ENCODE measurements at places on chromosomes 12 and 14. TPM values are rescaled to one million over a fixed set of nuclear protein-coding genes. Genes with fewer than 3 reads are reported as not detected.

Gene FAM186B
- 0.32 TPM for total RNA-seq

Gene OTUB2
- total RNA-seq: 3.2 TPM

Gene ATG2B
- total RNA-seq: 14.0 TPM

Gene CCDC177
- under 0.01 TPM for total RNA-seq

Gene PLD4
- not detected for total RNA-seq

Gene BICD1
- 8.5 TPM for total RNA-seq

Gene FOXN4
- not detected for total RNA-seq

Gene SERPINA9
- total RNA-seq: not detected

Gene YLPM1
- 32.3 TPM for total RNA-seq

Gene AQP5
- not detected for total RNA-seq

Gene POTEM
- total RNA-seq: not detected

Gene FOXG1
- total RNA-seq: not detected

Gene LRP1-AS
- total RNA-seq: not detected

Gene PSEN1
- 34.4 TPM for total RNA-seq

Gene JPH4
- total RNA-seq: under 0.01 TPM

Gene PTPRO
- 0.39 TPM for total RNA-seq

Gene EIF2S3B
- 1.3 TPM for total RNA-seq

Gene GARIN6
- not detected for total RNA-seq

Gene CCDC184
- total RNA-seq: 3.7 TPM

Gene GLIPR1L2
- total RNA-seq: 0.13 TPM

Gene OR6C2
- total RNA-seq: not detected

Gene NELL2
- not detected for total RNA-seq

Gene C14orf39
- total RNA-seq: 0.78 TPM

Gene GALNT8
- under 0.01 TPM for total RNA-seq

Data from epithelial cell of alveolus of lung (primary cell).